ENCODE measurements at places on chromosomes 7 and 10. TPM values are rescaled to one million over a fixed set of nuclear protein-coding genes. Genes with fewer than 3 reads are reported as not detected.

The GPNMB gene
- polyA plus RNA-seq = 0.61 TPM

The CDH23 gene
- polyA plus RNA-seq = 6.3 TPM

The ANXA8 gene
- 0.30 TPM for polyA plus RNA-seq

The ARHGEF35 gene
- polyA plus RNA-seq = 0.86 TPM

The CALCR gene
- polyA plus RNA-seq = 1.0 TPM

DNA sequence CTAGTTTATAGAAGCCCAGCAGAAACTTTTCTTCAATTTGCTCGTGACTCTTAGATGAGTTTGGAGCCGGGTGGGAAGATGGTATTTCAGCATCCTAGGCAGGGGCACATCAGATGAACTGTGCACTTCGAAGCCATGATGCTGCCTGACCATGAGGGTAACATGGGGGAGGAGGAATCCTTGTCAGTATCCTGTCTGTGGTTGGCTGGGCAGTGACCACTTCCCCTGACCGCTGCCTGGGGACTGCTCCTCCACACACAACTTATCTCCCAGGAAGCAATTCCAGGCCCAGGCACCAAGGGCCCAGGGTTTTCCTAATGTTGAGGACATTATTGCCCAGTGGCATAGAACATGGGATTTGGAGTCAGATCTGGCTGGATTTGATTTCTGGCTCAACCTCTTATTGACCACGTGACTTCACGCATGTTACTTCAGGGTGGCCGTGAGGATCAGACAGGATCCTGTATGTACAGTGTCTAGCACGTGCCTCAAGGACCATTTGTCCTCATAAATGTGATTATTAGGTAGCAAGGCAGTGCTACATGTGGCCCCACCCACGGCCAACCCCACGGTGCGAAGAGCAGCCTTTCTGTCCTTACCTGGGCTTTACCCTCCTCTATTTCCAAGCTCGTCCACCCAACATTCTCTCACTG, 65.2 kb downstream of the PTPRE start:
- DNase-seq = no peak

- no peak for DNase-seq
Observed at GRCh38 chr7:97022491-97023306, 1.9 kb downstream of the DLX5 start.

DNA sequence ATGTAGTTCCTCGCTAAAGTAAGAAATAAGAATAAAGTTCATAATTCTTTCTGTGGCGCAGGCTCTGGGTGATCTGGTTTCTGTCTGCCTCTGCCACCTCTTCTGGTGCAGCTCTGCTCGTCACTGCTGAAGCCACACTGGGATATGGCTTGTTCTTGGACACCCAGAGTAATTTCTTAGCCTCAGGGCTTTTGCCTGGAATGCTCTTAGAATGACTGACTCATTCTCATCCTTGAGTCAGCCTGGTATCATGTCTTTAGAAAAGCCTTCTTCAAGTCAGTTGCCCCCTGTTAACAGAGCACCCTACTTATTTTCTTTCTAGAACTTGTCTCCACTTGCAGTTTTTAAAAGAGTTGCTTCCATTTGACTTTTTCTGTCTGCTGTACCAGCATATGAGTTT, 2.0 kb downstream of the ZSCAN25 start:
- DNase-seq = no peak

DNA sequence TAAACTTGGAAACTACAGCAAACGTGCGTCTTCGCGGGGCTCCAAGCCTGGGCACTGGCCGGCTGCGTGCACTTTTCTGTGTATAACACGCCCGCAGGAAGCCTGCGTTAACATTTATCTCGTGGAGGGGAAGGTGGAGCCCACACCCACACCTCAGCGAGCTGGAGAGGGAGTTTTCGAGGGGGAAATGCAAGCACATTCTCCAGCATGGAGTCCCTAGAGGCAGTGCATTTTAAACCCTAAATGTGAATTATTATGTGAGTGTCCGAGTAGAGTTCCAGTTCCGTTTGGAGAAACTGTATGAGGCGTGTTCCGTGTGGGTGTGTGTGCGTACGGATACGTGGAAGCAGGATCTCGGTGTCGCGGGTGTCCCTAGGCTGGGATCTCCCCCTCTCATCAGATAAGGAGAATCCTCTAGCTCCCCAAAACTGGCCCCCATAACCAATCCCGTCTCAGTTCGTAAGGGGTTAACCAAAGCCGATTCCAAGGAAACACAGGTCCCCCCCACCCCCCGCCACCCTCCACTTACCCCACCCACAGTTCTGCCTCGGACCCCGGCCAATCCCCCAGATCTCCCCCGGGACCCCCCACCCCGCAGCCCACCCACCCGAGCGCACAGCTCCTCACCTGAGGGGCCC, 403 bp downstream of the CDK6 start:
- peak; percentile 50 for DNase-seq

DNA sequence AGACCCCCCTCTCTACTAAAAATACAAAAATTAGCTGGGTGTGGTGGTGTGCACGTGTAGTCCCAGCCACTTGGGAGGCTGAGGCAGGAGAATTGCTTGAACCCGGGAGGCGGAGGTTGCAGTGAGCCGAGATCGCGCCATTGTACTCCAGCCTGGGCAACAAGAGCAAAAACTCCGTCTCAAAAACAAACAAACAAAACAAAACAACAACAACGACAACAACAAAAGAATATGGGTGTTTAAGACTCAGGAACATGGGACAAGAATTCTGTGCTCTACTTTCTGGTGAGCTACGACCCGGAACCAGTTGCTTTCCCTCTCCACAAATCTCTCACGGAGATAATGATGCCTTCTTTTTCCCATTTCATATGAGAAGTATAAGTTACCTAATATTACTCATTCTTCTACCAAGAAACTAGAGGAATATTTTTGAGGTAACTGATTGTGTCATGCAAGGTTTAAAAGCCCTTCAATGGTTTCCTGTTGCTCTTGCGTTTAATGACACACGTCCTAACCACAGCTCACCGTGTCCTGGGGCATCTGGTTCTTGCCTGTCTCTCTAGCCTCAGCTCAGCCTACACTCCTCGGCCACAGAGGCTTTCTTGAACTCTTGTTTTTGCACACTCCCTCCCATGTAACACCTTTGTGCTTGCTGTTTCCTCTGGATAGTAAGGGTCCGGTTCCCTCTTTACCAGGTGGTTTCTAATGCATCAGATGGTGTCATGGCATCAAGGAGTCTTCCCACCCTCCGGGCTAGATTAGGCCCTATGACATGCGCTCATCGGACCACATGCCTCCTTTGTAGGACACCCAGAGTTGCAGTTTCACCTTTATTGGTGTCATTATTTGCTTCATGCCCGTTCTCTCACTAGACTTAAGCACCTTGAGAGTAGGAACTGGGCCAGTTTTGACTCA, 67.5 kb downstream of the PFKFB3 start:
- no peak for DNase-seq

GRCh38 chr7:21141476-21141875, 286.4 kb upstream of the SP4 start:
- DNase-seq = no peak

DNA sequence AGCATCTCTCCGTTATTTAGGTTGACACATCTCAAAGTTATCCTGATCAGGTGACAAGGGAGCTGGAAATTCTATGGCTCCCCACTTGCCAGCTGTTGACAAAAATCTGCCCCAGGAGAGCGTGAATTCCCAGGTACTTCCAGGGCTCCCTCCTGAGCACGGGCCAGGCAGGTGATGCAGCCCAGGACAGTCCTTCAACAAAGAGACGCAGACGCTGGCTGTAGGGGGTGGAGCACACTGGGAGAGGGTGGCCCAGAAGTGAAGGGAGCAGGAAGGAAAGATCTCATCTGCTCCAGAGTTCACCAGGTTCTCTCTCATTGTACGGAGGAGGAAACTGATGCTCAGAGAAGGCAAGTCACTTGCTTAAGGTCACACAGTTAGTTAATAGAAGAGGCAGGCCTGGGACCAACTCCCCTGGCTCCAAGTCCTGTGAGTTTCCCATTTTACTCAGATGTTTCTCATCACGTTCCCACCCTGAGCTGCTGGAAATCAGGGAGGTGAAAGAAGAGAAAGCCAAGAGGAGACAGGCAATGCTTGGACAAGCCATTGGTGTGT, 41.0 kb upstream of the CHST3 start:
- no peak for DNase-seq

DNA sequence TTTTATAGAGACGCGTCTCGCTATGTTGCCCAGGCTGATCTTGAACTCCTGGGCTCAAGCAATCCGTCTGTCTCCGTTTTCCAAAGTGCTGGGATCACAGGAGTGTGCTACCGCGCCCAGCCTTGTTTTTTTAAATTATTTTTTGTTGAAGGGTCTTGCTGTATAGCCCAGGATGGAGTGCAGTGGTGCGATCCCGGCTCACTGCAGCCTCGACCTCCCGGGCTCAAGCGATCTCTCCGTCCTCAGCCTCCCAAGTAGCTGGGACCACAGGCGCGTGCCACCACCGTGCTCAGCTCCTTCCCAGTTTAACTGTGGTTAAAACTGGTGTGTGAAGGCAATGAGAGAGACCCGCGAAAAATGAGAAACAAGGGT, 11.0 kb upstream of the HNRNPF start:
- DNase-seq = no peak

DNA sequence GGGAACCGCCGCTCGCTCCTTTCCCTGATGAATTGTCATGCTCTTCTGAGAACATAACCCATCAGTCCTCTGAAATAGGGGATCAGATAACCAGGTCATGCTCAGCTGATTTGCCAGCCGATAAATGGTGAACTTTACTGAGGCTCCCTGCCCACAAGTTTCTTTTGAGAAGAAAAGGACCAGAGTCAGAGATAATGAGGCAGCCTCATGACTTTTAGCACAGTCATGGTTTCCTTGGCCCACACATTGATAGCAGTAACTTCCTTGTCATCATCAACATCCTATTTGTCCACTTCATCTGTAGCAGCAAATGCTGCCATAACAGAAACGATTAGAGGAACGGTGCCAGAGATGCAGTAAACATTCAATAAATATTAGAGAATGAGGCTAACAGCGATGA, 509.0 kb downstream of the GATA3 start:
- no peak for DNase-seq

DNA sequence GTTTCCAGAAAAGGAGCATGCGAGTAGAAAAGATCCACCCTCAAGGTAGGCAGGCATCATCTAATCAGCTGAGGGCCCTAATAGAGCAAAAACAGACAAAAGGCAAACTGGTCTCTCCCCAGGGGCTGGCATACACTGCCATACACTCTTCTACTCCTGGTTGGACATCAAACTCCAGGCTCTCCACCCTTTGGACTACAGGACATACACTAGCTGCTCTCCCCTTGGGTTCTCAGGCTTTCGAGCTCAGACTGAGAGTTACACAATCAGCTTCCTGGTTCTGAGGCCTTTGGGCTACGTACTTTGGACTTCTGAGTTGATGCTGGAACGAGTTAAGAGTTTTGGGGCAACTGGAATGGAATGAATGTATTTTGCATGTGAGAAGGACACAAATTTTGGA, 50.9 kb upstream of the TM9SF3 start:
- no peak for DNase-seq

DNA sequence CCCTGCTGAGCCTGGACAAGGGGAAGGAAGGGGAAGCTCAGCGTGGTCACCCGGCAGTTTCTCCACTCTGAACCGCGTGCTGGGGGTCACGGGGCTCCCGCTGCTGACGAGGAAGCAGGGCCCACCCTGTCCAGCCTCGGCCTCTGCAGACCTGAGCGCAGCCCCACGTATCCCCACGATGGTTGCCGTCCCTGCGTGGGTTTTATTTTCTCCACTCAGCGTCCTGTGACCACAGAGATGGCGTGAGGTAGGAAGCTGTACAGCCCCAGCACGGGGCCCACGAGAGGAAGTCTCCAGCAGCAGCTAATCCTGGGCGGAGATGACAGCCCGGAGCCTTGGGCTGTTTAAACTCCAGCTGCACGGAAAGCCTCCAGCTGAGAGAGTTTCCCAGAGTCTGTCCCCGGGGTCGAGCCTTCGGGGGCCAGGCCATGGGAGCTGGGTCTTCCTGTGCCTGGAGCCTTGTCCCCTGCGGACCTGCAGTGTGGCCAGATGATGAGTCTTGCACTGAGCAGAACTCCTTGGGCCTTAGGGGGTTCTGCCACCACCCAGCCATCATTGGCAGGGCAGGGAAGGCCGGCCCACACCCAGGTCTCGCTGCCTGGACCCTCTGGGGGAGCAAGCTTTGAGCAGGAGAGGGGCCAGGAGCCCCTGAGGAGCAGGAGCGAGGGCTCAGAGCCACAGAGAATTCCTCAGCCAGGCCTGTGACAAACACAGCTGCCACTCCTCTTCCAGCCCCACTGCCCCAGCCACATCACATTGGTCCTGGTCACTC, 72.8 kb upstream of the FAM20C start:
- no peak for DNase-seq

GRCh38 chr10:122468307-122468925, 7.1 kb downstream of the HTRA1 start:
- DNase-seq = no peak

DNA sequence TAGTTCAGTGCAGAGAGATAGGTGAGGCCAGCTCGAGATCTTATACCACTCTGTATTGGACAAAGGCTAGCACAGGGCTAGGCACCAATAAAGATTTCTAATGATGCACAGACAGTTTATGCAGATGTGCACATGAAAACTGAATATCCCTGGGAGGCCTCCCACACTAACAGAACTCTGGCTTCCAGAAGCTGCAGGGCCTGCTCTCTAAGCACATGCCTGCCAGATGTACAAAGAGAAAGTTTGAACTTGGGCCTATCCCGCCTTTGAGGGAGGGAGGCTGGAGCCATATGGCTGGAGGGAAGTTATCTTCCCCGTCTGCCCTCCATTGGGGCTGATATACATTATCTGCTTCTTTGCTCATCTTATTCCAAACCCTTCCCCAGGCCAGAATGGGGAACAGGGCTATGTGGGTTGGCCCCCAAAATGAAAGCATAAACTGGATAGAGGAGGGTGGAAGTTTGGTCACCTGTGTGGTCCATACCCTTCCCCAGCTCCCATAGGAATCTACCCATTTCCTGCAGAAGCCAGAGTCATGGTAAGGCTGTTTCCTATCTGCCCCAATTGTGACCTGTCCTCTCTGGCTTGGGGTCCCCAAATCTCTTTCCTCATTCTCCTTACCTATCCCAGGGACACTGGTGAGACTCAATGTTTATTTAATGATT, 3.8 kb downstream of the KAZALD1 start:
- DNase-seq = no peak

DNA sequence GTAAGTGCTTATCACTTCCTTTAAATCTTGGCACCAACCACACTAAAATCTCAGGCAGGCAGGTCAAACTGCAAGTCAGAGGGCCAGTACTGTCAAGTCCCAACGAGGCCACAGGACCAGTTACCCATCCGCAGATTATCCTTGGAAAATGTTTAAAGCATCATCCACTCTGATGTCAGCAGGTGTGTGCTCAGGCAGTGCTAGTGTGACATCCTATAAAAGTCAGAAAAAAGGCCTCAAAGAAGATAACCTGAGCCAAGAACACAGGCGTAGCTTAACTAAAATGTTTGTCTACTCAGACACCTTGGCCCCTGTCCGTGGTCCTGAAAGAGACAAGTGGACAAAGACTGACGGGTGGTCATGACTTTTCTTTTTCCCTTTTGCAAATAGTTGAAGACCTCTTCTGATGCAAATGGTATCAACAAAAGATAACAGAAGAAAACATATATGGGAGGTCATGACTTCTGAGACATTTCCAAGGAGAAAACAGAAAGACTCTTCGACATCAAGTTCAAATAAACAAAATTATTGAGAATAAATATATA, 309.3 kb downstream of the KCNMA1 start:
- peak; percentile 77 for DNase-seq

All from H1 (cell line).